ENCODE measurements at places on chromosomes 5 and 9.

GRCh38 chr5:167442922-167443321 lies 848.5 kb upstream of the WWC1 start:
- DNase-seq = no peak

GRCh38 chr5:84805473-84805872 lies 420.8 kb upstream of the EDIL3 start:
- DNase-seq = no peak

- no peak for DNase-seq
Measured at GRCh38 chr5:179271821-179272325, 73.4 kb downstream of the ADAMTS2 start.

DNA sequence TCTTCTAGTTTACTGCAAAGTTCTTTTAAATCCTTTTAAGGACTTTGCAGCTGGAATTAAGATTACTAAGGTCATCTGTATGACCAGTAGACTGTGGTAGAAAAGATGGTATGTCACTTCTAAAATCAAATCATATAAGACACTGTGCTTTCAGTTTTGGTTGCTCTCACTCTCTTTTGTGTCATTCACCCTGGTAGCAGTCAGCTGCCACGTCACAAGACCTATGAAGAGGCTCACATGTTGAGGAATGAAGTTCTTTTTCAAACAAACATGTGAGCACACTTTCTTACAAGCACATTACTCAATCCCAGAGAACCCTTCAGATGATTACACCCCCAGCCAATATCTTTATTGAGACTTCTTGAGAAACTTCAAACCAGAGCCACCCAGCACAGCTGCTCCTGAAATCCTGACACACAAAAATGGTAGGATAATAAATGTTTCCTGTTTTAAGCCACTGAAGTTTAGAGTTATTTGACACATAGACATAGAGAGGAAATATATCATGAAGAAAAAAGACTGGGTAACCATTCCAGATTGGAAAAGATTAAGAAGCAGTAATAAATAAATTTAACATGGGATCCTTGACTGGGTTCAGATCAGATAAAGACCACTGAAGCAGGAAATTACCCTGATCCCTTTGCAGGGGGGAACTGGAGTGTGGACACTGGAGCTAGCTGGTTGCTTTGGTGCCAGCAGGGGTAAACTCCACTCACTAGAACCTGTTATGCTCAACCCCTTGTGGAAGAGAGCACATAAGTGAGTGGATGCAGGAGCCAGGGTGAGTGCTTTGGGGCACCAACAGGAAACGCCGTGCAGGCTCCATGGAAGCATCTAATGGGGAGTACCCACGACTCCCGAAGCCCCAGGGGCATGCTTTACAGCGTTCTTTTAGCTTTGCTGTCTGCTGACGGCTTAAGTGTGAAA lies 64.1 kb downstream of the SLCO4C1 start:
- no peak for DNase-seq

DNA sequence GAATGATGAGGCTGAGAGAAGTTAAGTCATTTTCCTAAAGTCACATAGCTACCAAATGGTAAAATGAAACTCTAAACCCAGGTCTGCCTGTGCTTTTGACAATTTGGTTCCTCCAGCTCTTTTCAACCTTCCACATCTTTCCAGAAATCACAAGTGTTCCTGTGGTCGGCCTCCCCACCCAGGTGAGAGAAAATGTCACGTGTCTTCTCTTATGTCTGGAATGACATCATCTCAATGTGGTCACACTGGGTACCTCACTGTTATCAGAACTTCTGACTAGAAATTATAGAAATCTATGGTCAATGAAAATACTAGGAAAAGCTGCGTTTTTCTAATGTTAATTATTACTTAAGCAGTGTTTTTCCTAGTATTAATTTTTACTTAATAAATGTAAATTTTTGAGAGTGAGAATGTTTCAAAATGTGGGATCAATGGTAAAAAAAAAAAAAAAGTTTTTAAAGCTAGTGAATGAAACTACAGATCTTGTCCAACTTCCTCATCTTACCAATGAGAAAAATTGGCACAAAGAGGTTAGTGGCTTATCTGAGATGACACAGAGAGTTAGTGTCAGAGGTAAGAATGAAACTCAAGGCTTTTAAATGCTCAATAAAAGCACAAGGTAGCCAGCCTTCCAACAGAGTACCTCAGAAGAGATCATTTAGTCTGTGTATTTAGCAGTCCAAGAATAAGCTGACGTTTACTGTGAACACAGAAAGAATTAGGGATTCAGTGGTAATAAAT lies 228.7 kb upstream of the NR4A3 start:
- no peak for DNase-seq

- no peak for DNase-seq
Measured at GRCh38 chr5:180287868-180288267, 4.0 kb downstream of the MAPK9 start.

DNA sequence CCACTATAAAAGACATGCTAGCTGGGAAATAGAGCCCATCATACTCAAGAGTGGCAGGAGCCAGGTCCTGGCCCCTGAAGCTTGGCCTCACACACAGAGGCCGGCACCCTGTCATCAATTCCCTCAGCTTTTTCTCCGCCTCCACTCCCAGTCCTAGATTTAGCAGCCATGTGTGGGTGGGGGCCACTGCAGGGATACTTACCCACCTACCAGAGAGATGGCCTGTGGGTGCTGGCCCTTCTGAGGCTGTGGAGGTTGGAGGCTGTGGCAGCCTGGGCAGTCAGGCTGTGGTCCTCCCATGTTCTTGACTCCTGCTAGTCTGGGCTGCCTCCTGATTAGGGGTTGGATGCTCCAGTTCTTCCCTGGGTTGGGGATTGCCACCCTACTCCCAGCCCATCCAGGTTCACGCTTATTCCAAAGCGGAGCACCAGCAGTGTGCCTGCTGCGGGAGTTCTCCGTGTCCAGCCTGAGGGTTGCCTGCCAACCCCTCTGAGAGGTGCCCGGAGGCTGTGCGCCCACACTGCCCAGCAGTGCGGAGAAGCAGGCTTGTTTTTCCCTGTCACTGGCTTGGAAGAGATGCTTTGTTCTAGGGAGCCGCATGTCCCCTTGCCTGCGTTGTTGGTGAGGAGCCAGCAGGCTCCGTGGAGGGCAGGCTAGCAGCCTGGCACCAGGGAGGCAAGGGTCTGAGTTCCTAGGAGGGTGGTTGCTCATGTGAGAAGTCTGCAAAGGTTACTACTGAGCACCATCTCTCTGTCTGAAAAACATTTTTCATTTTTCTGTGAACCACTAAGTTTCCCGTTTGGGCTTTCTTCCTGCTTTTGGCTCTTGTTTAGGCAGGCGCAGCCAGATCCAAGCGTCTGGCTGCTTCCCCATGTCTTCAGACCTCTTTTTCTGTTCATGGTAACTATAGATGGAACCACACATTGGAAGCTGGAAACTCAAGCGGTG lies 7.5 kb downstream of the SLC22A5 start:
- no peak for DNase-seq

DNA sequence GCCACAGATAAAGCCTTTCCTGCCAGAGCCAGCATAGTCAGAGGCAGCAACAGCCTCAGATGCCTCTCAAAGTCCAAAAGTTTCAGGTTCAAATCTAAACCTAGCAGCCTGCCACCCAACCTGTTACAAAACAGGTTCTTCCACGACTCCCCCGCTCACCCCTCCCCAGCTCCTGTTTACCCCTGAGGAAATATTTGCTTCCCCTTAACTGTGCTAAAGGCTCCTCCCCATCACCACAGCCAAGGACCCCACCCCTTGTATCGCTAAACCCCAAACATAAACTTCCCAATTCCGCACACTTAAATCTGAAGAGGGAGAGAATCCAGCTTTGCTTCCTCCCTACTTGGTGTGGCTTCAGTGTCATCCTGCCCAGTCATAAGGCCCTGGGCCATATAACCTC lies 15.4 kb upstream of the VDAC1 start:
- DNase-seq = no peak

GRCh38 chr9:74205056-74205455 lies 292.1 kb upstream of the RORB start:
- no peak for DNase-seq

DNA sequence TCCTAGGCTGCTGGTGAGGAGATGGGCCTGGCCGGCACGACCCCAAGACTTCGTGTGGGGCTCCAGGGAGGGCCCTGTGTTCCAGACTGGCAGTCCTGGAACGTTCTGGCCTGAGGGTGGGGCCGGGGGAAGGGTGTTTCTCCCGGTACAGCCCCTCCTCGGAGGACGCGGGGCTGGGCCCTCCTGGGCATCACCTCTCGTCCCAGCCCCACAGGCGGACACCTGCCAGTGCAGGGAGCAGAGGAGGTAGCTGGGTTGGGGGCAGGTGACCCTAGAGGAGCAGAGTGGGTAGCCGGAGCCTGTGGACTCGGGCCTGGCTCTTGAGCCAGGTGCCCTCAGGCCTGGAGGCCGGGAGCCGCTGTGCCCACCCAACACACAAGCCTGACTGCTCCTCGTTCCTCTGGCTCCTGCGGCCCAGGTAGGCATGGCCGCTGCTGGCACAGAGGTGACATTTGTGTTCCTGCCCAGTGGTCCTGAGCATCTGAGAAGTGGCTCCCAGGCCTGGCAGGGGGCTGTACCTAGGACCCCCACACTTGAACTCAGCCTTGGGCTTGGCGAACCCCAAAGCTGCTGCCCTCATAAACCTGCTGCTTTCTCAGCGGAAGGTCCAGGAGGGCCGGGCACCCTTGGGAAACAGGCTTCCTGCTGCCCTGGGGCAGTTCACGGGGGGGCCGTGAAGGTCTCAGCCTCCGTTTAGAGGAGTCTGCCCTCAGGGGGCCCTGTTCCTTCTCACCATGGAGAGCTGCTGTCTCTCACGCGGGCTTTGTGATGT lies 817 bp downstream of the SLC6A19 start:
- DNase-seq = no peak

- peak; percentile 72 for DNase-seq
Measured at GRCh38 chr5:128196791-128197190, 113.2 kb downstream of the SLC12A2 start.

GRCh38 chr9:15510789-15511575 lies at the start of gene PSIP1:
PSIP1 (minus strand) TSS chr9:15510970; CDS start chr9:15510188, 782 bp downstream.
- DNase-seq = peak; percentile 84

DNA sequence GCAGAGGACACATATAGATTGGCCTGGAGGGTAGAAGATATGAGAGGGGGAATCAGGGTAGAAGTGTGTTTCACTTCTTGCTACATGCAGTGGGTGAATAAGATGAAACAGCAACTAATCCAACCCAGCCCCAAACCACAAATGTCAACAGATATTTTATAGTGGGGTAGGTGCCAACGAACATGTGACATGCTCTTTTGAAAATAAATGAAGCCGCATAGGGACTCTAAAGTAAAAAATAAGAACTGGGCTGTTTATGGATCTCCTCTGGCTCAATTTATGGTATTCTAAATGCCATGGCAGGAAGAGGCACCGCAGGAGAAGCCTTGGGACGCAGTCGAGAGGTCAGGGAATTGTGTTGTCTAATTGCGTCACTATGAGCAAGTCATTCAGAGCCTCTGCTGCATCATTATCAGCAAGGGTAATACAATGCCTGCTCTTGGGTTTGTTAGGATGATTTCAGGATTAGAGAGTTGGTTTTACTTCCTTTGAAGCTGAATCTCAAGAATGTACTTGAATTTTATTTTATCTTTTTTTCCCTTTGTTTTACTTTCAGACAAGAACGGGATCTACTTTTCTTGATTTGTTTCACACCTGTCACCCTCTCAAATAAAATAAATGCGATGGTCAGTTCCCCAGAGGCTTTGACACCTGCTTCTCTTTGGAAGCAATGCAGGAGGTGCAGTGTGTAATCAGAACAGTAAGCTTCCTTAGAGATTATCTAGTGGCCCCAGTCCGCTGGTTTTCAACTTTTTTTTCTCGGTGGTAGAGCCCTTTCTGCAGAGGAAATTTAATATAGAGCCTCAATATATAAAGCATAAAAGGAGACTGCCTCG lies 375.6 kb upstream of the CLINT1 start:
- DNase-seq = no peak

DNA sequence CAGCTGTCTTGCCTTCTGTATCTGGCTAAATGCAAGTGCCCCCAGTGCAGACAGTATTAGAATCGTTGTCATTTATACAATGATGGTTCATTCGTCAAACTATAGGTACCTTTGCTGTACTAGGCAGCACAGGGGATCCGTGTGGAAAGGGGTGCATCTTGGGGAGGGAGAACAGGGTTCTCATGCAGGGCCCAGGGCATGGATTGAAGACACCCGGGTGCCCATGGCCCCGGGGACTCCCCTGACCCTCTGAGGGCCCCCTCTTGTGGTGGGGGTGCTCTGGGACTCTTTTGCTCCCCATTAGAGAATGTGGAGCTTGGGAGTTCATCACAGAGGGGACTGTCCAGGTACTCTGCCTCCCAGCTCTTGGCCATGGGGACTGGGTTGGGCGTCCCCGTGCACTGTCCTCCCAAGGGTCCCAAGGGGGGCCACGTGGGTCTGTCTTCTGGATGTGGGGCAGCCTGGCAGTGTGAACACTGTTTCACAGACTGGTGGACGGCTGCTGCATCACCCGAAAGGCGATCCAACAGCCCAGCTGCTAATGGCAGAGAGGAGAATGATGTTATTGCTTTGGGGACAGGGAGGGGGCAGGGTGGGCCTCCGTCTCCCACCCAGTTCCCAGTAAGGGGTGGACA lies 36.9 kb upstream of the RXRA start:
- no peak for DNase-seq

DNA sequence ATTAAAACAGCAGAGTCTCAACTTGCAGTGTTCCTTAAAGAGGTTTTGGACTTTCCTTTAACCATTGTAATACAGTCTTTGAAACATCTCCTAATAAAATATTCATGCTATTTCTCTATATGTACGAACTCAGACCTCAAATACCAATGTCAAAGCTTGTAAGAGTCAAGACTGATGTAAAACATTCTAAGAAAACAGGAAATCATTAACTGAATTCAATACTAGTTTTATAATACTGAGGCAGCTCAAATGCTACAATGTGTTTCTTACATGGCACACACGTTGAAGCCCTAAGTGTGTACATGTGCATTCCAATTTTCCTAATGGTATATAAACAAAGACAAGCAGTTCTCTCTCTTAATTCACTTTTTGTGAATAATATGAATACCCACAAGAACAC lies 11.6 kb downstream of the PSIP1 start:
- no peak for DNase-seq

- DNase-seq = no peak
Measured at GRCh38 chr9:124284237-124284831, 26.6 kb downstream of the NEK6 start.

DNA sequence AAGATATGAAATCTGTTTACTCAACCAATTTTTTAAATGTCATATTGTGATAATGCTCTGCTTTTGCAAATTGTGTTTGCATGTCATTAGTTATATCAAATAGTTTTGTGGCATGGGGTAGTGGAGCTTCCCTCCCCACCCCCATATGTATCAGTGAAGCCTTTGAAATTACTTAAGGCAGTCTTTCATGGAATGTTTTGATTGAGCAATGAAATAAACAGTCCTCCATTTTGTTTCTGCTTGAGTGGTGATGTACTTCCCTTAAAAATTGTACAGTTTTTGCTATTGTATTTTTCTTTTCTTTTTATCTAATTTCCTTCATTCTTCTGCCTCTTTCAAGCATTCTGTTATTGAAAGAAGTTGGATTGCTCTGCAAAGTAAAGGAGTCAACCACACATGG lies 3.5 kb downstream of the SOWAHA start:
- DNase-seq = no peak

DNA sequence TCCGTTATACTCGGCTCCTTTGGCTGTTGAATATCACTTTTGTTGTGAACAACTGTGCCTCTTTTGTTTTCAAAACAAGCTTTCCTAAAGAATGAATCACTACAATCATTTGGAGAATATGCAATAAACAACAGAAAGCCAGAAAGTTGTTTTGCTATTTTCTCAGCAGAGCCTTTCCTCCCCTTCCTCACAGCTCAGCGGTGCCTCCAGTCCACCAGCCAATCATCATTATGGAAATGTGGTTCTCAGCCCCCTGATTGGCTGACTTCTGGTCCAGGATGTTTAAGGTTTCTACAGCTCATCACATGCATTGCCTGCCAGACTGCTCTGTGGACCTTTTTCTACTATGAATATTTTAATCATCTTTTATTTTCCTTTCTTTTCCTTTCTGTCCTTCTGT lies 9.1 kb upstream of the ZNF608 start:
- DNase-seq = no peak
